DMS79 treated with DMSO at 0.1 percent for 48 hours (cell line): ENCODE measurements at places on chromosomes 7 and 10.

DNA sequence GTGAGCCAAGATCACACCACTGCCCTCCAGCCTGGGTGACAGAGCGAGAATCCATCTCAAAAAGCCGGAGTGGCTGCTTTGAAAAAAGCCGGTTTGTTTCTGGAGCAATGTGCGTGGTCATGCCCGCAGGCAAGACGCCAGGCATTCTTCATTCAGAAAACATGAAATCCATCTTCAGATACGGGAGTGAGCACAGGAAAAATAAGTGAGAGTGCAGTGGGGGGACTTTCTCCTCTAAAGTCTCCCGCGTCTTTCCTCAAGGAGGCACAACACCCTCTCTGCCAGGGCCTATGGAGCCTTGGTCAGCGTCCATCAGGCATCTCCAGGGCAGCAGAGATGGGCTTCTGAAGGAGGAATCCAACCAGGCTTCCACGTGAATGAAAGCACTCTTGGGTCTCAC, 62.3 kb upstream of the DGKI start:
- DNase-seq: no peak

DNA sequence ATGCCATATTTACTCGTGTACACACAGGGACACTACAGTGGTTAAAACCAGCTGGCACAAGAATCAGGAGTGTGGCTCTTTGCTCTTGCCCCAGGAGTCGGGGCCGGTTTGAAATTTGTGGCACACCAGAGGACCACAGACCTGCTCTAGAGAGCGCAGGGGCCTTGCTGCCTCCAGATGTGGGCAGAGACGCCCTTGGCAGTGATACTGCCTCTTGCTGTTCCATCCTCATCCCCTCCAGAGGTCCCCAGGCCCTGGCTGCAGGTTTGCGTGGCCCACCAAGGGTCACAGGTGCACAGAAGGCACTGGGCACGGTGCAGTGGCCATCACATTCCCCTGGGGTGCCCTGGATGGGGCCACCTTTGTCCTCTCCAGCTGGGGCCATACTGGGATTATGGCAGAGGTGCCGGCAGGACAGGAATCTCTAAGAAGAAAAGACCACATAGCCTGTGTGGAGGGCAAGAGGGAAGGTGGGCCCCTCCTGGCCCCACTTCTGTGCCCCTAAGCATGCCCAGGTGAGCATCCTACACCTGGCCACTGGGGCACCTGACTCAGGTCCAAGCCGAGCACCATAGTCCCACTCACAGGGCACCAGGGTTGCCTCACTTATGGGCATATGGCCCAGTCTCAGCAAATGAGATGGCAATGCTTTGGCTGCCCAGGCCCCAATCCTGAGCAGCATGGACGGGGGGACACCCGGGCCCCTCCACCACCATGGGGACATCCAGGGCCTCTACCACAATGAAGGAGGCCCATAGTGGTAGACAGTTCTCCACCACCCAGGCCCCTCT, 45.6 kb downstream of the FOXL3 start:
- DNase-seq: no peak

GRCh38 chr7:94039368-94040035, 35.3 kb upstream of the BET1 start:
- no peak for DNase-seq

DNA sequence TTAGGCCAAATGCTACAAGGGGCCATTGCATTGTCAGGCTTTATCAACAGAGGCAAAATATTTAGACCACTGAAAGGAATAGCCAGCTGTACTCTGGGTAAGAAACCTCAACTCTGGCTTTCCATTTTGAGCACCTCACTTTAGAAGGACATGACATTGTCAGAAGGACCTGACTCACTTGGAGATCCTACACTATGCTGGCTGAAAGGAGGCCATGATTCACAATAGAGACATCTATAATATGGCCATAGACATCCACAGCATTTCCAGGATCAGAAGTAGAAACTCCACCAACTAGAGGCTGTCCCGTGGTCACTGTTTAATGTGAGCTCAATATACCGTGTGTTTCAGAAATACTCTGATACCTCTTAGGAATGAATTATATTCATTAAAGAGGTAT, 140.9 kb downstream of the BTAF1 start:
- DNase-seq: no peak

GRCh38 chr10:65762311-65762710, 1163.5 kb upstream of the LRRTM3 start:
- DNase-seq: no peak

DNA sequence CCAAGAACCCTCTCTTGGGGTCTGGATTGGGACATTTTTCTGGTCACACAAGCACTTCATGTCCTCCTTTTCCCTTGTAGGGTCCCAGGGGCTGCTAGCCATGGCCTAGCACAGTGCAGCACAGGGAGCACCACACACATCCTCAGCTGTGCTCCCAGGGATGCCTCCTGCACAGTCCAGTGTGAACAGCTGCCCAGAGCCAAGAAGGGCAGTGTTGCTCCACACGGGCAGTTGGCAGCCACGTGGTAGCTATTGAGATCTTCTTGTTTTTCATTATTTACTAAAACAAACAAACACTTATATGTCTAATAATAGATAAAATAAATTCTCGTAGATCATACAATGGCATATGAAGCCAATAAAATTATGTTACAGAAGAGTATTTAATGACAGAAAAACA, 13.9 kb upstream of the LANCL2 start:
- no peak for DNase-seq

DNA sequence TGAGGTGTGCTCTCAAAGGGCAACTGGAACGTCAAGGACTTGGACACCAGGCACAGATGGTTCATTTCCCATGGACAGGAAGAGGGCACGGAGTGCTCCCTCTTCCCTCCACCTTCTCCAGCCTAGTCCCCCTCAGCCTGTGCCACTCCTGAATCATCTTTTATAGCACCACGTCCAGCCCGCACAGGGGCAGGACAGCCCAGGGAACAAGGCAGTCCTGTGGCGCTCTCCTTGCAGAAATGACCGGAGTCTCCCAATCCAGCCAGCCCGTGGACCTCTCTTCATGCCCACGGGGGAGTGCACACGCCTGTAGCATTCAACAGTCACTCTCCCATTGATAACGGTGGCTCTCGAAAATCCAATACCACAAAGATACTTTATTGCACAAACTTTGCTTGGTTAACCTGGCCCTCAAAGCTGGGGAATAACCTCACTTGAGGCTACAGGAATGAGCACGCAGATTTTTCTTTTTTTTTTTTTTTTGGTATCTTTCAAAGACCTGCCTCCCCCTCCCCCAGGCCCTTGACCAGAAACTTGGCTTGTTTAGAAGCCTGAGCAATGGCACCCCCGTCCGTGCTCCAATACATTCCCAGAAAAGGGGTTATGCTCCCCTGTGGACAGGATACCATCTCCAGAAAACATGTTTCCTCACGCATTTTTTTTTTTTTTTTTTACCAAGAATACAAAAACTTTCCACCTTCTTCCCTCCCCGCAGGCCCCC, 733 bp downstream of the PRKCQ start:
- no peak for DNase-seq

DNA sequence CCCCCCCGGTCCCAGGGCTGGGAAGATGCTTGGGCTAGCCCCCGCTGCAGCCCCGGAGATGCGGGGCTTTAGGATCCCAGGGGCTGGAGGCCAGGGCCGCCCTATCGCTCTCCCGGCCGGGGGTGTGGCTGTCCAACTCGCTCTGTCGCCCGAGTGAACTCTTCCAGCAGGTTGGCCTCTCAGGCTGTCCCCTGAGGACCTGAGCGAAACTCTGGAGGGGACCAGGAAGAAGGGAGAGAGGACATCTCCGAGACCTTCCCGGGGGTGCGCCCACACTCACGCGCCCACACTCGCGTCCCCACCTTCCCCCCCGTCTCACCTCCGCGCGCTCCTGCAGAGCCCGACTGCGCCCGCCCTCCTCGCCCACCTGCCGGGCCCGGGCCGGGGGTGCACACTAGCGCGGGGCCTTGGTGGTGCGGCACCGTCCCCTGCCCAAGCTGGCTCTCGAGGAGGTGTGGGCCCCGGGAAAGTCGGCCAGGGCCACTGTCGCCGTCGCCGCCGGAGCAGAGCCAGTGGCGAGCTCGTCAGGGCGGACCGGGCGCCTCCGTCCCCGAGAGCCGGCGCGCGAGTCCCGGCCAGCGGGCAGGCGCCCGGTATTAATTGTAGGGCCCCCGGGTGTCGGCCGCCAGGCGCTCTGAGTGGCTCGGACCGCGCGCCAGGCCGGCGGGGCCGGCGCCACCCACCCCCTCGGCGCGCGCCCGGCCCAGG, 101.7 kb upstream of the SVIL start:
- no peak for DNase-seq

DNA sequence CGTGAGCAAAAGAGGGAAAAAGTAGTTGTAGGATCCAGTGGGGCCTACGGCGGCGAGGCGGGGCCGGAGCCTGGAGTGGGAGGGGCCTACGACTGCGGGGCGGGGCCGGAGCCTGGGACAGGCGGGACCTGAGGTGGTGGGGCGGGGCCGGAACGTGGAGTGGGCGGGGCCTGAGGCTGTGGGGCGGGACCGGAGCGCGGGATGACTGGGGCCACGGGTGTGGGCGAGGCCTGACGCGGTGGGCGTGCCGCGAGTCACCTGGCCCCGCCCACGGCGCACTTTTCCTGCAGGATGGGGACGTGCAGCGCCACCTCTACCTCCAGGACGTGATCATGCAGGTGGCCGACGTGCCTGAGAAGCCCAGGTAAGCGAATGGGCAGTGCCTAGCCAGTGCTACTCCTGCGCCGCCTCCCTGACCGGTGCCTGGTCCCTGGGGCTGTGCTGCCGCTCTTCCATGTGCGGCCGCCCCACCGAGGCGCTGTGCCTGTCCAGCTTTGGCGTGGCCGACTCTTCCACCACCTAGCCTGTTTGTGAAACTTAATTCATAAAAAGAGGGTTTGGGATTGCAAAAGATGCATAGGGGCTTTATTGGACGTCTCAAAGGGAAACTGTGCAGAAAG, 496 bp downstream of the ZNF511 start:
- DNase-seq: peak; percentile 39

GRCh38 chr7:141184532-141185190, 110.8 kb downstream of the TMEM178B start:
- no peak for DNase-seq

DNA sequence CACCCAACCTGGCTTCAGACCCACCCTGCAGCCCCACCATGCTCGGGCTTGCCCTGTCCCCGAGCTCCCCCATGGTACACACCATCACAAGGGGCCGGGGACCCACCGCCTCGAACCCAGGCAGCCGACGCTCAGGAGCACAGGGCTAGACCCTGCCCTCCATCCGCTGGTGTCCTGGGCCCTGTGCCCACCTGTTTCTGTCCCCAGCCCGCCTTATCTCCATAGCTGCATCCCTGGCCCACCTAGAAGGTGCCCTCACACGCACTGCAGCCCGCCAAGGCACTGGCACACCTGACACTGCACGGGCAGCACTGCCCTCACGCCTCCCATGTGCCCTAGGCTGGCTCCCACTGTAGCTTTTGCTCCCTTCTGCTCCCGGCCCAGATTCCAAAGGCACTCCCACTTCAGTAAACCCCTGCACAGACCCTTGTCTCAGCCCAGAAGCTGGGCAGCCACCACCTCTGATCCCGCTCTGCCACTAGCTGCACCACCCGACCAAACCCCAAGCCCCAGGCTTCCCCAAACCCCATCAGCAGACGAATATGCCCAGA, 17.1 kb downstream of the YKT6 start:
- no peak for DNase-seq

DNA sequence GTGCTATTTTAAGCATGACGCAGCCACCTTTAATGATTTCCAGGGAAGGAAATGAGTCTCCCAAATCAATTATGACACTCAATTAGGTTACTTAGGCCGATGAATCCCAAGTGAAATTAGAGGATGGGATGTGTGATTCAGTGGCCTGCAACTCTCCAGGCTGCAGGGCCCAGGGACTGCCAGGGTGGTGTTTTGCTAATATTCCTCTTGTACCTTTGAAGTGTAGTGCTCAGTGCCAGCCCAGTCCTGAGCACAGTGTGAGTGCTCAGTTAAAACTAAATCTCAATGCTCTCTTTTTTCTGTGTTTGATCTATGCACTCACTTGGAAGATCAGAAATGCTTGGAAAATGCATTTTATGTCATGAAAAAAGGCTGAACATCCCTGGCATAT, 51.6 kb downstream of the SEM1 start:
- DNase-seq: no peak

GRCh38 chr10:132328738-132329137, 3.3 kb upstream of the LRRC27 start:
- DNase-seq: no peak

GRCh38 chr10:91096274-91096673, 124.2 kb upstream of the PCGF5 start:
- DNase-seq: no peak

DNA sequence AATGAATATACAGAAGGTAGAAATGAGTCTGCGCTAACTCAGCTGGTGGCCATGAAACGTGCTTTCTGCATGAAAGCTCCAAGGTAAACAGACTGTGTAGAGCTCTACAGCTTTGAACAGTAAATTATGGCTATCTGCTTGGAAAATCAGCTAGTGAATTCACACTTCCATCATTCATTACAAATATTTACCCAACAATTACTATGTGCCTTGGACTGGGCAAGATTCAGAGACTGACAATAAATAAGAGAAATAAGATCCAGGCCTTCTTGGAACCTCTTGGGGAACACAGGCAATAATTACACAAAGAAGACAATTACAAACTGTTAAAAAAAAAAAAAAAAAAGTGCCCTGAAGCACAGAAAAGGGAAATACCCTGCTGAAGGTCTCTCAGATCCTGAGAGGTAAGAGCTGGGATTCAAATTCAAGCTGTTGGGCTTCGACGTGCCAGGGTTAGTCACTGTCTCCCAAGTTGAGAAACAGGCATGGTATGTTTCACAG, 15.8 kb downstream of the TSPAN12 start:
- DNase-seq: no peak

GRCh38 chr10:65742906-65743305, 1182.9 kb upstream of the LRRTM3 start:
- no peak for DNase-seq

DNA sequence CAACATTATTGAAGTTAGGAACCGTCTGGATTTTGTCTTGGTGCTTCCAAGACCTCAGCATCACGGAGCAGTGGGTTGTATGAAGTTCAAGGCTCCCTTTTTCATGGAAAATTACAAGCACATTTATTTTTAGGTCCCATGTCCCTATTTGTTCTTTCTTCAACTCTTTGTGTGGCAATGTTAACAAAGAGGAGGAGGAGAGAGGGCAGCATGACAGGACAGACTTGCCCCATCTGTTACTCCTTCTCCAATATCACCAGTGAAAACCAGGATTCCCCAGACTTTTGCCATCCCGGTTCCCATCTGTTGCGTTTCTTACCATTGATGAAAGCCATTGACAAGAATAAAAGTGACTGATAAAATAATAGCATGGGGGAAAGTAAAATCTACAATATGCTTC, 28.6 kb downstream of the EEPD1 start:
- no peak for DNase-seq
